ENCODE measurements at places on chromosomes 6 and 20.

DNA sequence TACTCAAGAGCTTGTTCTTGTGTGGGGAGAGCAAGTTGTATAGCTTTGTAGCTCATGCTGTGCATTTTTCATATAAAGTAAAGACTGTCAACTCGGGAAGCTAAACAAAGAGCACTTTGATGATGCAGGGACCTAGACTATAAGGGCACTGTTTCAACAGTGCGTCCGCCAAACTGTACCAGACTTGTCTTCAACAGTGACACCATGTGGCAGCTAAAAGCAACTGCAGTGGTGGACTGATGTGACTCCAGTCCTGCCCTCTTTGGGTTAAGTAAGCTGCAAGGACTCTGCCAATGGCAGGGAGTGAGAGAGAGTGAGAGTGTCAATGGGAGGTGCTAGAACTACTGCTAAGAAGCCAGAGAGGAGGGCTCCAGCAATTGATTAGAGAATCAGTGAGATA is 48.1 kb upstream of the MC3R start:
- no peak for ATAC-seq

- no peak for ATAC-seq
Measured at GRCh38 chr6:119630561-119631192, 281.1 kb upstream of the MAN1A1 start.

DNA sequence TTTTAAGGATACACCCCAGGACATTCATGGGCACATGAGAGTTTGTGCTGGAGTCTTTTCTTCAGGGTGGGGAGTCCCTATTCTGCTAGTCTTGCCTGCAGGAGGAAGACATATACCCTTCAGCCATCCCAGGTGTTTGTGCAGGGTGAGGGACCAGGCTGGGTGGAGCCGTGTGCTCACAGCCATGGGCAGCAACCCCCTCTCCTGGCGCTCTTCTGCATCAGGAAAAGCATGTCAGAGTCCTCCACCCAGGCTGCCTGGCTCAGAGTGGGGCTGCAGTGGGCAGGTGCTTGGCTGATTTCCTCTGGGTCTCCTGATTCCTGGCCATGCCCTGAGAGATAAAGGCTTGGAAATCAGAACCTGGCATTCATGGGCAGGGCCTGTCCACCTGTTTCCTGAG is 22.7 kb upstream of the MLN start:
- no peak for ATAC-seq

GRCh38 chr6:35311390-35312075 is 13.9 kb downstream of the DEF6 start:
- ATAC-seq, result peak; percentile 37

DNA sequence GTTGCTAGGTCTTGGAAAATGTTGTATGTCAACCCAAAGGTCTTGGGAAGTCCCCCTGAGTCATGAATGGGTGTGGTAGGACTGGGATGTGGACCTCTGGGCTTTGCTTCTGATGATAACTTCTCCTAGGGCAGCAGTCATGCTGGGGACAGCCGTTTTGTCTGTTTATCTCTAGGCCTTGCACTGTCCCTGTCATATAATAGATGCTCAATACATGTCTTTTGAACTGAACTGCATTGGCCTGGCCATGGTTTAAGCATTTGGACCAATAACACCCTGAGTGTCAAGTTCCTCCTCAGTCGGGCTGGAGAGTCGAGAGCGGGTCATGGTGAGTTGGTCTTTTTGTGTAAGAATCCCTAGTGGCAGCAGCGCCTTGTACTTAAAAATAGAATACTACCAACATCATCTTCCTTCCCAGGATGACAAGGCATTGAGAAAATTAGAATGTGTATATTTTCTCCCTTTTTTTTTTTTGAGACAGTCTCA is 43.1 kb downstream of the E2F3 start:
- no peak for ATAC-seq

DNA sequence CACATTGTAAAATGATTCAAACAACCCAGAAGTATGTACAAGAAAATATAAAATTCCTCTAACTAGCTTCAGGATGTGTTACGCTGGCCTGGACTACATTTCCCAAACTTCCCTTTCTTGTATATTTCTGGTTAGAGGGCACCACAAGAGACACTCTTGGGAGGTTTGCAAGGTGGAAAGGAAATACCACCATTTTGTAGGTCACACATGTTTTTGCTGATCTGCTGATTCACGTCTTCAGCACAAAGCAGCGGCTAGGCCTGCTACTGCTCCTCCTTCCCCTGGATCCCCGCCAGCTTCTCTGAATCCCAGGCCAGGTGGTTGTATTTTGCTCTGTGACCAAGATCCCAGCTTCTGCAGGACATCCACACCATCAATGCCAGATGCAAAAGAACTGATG is 104.2 kb downstream of the AGPAT4 start:
- peak; percentile 38 for ATAC-seq

- no peak for ATAC-seq
Measured at GRCh38 chr6:107033126-107033525, 5.1 kb downstream of the MTRES1 start.

DNA sequence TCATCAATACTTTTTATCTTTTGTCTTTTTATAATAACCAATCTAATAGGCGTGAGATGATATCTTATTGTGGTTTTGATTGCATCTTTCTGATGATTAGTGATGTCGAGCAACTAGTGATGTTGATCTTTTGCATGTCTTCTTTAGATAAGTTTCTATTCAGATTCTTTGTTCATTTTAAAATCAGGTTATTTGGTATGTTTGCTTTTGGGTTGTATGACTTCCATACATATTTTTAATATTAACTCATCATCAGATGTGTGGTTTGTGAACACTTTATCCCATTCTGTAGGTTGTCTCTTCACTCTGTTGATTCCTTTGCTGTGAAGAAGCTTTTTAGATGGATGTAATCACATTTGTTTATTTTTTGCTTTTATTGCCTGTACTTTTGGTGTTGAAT is 295.8 kb downstream of the BCKDHB start:
- ATAC-seq, result no peak

- ATAC-seq, result peak; percentile 51
Measured at GRCh38 chr6:156809034-156809433, 31.9 kb downstream of the ARID1B start.

- ATAC-seq, result no peak
Measured at GRCh38 chr6:45540375-45540920, 162.7 kb upstream of the SUPT3H start.

- no peak for ATAC-seq
Measured at GRCh38 chr20:7291946-7292345, 524.5 kb downstream of the BMP2 start.

DNA sequence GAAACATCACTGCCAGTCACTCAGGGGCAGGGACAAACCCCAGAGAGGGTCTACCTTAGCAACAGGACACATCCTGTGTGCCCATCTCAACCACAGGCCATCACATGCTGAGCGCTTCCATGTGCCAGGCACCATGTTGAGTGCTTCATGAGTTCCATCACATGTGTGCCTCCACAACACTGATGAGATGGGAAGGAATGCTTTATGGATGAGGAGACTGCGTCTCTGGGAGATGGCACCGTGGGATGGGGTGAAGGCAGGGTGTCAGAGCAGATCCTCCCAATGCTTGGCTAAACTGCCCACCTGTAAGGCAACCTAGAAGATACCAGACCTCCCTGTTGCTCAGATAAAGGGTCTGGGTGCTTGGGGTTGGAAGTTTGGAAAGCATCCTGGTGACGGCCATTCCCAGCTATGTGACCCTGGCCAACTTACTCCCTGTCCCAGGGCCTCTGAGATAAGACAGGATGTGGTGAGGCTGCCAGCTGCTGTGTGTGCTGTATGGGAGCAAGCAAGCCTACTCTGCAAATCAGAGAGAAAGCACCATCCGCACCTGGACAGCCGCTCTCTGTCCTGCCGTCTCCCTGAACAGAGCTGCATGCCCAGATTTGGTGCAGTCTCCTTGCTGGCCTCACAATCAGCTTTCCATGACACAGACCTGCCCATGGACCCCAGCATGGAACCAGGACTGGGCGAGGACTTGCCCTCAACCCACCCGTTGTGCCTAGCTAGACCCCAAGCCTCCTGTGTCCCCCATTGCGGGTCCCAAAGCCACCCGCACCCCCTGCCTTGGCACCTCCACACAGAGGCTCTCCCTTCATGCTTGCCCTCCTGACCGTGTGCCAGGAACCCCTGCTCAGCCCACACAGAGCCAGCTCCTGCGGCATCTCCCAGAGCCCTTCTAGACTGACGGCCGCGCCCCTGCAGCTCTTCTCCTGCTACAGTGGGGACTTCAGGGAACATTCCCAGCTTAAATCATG is 143.7 kb downstream of the SYNDIG1 start:
- no peak for ATAC-seq

- ATAC-seq, result no peak
Measured at GRCh38 chr6:156957931-156958547, 180.9 kb downstream of the ARID1B start.

DNA sequence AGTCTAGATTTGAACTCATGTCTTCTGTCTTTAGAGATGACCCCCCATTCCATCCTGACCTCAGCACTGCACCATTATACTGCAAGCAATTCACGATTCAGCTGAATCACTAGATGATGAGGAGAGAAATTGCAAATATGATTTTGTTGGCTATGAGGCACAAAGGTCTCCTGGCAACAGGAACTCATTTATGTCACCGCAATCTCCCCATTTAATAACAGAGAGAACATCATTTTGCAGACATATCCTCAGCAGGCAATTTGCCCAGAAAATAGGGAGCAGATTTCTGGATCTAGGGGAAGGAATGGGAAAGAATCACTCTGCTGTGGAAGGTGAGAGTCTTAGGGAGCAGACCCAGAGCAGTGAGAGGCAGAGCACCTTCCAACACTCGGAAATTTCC is 303.0 kb downstream of the PAX1 start:
- no peak for ATAC-seq

GRCh38 chr6:31042806-31043205 is 32.5 kb downstream of the MUC22 start:
- peak; percentile 48 for ATAC-seq

DNA sequence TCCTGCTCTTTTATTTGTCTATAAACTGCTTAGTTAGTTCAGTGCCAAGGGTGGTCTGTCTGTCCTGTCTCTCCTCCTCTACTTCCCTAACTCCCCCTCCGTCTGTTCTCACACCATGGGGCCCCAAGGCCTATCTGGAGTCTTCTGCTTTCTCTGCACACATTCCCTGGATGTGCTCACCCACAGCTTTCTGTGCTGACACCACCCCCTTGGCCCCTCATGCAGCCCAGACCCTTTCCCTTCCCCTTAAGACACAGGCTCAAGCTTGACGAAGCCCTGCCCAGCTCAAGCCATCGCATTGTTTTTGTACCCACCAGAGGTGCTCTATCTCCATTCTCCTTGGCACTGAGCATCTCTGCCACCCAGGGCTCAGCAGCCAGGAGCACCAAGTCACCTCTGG is 78.1 kb upstream of the NNAT start:
- no peak for ATAC-seq

DNA sequence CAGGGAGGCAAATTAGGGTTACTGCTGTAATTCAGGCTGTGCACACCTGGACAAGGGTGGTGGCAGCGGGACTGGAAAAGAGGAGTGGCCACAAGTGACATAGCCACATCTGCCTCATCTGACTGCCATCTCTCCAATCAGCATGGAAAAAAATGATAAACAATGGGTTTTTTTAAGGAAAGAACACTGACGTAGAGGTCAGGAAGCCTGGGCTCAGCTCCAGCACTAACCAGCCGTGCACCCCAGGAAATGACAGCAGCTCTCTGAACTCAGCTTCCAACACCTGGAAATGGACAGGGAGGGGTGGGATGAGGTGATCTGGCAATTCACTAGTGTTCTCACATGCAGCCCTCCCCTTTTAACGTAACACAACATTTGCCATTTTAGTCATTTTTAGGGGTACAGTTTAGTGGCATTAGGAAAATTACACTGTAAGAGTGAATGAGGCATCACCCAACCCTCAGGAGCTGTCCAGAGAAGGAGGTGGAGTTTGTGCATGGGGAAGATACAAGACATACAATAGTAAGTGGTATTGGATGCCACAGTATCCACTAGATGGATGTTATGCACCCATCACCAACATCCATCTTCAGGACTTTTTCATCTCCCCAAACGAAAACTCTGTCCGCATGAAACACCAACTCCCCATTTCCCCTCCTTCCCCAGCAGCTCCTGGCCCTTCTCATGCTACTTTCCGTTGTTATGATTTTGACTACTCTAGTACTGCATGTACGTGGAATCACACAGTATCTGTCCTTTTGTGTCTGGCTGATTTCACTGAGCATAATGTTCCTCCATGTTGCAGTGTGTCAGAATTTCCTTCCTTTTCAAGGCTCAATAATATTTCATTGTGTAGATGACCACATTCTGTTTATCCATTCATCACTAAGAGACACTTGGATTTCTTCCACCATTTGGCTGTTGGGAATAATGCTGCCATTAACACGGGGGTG is 215.5 kb upstream of the ECI2 start:
- ATAC-seq, result no peak

- no peak for ATAC-seq
Measured at GRCh38 chr20:62202676-62203377, 17.3 kb downstream of the HRH3 start.

DNA sequence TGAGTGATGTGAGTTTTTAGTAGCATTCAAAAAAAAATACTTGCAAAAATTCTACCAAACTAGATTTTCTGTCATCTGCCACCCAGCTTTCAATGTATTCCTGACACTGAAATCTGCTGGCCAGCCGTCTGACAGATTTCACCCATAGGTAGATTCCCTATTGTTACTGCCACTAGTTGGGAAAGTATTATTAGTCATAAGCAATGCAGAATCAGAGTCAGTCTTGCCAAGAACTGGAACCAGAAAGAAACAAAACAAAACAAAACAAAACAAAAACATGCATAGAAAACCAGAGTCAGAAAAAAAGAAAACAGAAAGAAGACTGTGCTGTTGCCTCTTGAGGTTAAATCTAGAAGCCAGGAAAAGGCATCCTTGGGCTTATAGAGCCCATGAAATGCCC is 293.1 kb upstream of the KCNQ5 start:
- ATAC-seq, result no peak

GRCh38 chr20:63248835-63249591 is 5.2 kb downstream of the NKAIN4 start:
- ATAC-seq, result no peak
